GM18507 (cell line): ENCODE measurements at places on chromosomes 1 and 21.

DNA sequence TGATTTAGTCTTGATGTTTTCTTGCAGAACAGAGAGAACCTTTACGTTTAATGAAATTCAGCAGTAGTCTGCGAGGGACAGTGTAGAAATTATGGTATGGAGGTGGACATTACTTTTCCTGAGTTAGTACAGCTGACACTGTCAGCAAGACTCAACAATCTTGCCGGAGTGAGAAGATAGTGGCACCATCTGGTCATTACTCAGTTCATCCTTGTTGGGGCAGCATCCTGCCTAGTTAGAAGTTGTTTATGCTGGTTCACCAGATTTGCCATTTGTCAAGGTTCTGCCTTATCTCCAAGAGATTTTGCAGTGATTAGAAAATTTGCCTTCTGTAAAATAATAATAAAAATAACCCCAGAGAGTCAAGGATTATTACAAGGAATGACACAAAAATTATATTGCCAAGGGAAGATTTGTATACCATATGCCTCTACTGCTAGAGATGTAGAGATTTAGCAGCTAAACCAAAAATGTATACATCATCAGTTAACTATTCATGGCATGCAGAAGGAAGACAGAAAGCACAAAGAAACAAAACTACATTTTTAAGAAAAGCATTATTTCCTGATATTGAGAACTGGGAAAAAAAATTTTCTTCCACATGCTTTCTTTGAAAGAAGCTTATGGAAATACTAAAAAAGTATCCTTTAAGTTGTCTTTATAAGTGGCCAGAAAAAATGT, 1967.4 kb downstream of the NCAM2 start:
- no peak for DNase-seq

DNA sequence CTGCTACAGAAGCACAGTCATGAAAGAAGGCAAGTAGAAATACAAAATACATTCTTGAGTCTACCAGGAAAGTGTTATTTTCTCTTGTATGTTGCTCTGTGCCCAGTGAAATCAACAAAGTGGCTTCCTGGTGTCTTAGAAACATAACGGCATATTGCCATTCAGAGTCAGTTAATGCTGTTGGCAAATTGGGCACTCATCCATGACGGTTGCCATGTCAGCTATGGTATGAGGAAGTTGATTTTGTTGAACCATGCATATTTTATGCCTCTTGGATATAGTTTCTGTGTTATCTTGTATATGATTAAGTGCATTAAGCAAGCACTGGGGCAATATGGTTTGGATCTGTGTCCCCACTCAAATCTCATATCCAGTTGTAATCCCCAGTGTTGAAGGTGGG, 153.1 kb upstream of the CXADR start:
- DNase-seq, result no peak

DNA sequence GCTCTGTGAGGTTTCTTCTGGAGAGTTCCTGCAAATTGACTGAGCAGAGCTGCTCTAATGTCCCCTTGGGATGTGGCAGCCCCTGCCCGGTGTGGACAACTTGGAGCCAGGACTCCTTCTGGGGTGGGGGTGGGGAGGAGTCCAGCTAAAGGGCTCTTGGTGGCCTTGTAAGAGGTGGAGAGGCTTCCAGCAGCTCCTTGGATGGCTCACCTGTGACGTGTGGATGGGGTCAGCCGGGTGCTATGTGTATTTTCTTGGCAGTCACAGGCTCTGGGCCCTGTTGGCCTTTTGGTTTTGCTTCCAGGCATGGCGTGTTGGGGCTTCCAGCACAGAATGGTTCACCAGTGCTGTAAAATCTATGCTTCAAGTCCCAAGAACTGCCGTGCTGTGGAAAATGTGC, 38.2 kb downstream of the TRAPPC10 start:
- DNase-seq, result no peak

GRCh38 chr1:172670316-172670715, 11.4 kb downstream of the FASLG start:
- DNase-seq, result no peak

DNA sequence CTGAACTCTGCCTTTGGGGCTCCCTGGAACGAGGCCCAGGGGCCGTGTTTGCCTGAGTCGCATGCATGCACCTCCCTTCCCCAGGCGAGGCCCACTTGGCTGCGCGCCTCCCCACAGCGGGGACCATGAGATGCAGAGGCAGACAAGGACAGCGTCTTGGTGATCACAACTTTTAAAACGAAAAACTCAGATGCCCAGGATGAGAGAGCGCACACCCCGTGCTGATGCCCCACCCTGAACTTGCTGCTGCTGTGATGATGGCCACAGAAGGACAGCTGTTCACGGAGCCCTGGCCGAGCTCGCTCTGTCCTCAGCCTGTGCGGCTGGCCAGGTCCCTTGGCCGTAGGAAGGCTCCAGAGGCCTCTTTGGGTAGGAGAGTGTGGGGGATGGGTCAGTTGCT, 11.4 kb upstream of the PRMT2 start:
- DNase-seq, result no peak

- DNase-seq, result no peak
These were observed 16.2 kb downstream of the PROX1 start for GRCh38 chr1:214004014-214004413.

DNA sequence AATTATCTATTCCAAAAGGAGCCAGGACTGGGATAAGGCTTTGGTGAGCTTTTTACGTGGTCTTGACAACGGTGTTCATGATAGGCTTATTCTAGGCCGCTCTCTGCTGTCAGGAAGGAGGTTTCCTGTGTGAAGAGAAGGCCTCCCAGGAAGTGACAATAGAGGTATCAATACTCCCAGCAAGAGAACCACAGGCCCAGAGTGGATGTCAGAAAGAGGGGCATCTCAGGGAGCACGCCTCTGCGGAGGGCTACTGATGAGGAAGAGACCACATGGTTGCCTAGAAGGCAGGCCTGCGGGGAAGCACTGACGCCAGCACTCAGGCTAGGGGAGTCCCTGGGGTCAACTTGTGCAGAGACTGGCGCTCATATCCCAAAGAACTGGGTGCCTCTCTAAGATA, 60.4 kb downstream of the ITPKB start:
- no peak for DNase-seq

GRCh38 chr1:203353486-203353885, 2.6 kb upstream of the FMOD start:
- DNase-seq, result no peak

DNA sequence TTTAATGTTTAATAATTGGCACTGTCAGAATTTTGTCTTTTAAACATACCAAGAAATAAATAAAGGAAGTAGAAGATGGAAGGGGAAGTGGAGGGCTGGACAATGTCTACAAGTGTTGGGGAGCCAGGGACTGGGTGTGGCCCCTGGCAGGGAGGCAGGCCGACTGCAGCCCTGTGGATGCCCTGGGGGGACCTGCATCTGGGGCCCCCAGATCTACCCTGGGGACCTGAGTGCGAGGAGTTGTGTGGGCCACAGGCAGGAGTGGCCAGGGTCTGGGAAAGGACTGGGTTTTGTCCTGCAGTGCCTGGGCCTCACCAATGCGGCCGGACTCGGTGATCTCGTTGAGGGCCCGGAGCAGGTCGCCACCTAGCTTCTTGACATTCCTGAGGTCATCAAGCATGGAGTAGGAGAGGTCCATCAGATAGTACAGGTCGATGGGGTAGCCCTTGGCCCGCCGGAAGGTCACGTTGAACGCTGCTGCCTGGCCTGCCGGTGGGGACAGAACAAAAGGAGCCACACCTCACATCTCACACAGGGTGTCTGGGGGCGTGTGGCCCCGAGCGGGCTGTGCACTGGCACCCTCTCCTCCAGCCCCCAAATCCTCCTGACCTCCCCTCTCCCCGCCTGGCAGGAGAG, 17.5 kb downstream of the ITGB2 start:
- DNase-seq, result no peak

DNA sequence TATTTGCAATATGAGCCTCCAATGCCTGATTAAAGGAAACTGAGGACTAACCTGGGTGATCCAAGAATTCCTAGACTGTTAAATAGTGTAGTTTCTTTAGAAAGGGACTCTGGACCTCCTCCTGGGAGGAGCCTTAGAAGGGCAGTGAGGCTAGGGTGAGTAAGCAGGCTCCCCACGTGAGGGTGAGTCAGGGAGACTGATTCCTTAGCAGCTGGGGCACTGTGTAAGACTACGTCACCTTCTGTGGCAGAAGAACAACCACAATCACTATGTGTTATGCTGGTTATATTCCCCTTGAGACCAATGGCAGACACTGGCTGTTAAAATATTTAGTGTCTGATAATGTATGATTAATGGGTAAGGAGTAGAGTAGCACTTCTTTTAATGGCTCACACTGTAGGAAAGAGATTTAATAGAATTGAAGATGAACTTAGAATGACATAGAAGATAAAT, 53.3 kb upstream of the SYT14 start:
- no peak for DNase-seq

DNA sequence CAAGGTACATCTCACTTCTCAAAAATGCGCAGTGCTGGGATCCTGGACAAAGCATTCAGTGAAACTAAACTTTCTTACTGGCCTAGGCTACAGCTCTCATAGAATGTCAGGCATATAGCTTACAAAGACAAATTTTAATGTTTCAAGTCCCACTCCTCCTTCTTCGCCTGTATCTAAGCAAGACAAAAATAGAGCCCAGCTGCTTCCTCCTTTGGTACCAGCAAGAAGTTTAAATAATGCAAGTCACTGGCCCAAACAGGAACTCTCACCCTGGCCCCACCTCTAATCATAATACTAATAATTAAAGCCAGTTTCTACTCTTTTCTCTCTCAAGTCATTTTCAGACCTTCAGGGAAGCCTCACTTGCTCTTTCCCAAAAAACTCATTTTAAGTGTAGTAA, 1267.9 kb downstream of the MRPL39 start:
- no peak for DNase-seq

- DNase-seq, result no peak
These were observed 136.9 kb upstream of the ADAMTS5 start for GRCh38 chr21:27103768-27104167.

GRCh38 chr1:226653311-226653921, 85.7 kb downstream of the ITPKB start:
- no peak for DNase-seq

DNA sequence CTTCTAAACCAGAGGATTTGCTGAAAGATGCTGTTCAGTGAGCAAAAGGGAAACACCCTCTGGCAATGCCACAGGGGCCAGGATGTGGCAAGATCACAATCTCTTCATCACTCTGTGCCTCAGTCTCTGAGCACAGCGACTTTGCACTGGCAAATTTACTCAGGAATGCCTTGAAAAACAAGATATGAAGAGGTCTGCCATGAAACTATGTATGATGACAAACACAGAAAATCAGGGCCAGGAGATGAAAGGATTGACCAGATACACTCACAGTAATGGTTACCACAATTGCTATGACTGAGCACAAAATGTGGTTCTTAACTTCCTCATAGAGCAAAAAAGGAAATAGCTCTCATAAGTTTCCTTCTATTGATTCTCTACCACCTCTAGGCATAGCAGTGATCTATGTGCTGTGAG, 5.8 kb downstream of the TTC13 start:
- DNase-seq, result no peak

DNA sequence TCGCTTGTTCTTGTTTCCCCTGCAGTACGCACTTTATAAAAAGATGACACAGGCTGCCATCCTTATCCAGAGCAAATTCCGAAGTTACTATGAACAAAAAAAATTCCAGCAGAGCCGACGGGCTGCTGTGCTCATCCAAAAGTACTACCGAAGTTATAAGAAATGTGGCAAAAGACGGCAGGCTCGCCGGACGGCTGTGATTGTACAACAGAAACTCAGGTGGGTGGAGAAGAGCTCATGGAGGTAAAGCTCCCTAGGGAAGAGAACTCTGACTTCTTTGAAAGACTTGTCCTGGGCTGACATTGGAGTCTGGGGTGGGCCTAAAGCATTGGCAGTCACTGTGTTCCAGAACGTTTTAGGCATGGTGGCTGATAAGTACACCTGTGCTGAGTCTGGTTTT, 19.9 kb upstream of the VAMP3 start:
- no peak for DNase-seq

DNA sequence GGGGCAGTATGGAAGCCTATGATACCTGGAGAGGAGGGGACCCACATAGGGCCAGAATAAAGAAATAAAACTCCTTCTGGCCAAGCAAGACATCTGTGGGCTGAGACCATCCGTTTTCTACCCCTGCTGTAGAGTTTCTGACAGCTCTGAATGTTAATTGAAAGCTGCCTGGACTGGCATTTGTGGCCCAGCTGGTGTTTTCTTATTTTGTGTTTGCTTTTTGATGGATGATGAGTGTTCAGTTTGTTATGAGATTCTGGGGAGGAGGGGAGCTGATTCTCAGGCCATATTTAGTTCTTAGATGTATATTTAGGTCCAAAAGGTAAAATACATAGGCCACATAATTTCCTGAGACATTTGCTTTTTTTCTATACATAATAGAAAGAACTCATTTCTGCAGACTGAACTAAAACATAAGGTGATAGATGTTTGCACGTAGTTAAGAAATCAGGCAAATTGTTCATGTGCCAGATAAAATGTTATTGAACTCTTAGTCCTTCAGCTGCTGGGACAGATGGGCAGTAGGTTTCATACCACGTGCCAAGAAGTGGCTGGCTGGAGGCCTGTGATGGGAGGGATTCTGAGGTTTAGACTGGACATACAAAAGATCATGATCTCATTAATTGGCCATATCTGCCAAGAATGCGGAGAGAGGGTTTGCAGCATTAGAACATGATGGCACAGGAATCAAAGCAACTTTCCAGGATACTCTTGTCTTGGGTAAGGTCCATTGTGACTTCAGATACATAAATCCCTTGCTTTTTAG, 54.1 kb downstream of the DSCAM start:
- no peak for DNase-seq

DNA sequence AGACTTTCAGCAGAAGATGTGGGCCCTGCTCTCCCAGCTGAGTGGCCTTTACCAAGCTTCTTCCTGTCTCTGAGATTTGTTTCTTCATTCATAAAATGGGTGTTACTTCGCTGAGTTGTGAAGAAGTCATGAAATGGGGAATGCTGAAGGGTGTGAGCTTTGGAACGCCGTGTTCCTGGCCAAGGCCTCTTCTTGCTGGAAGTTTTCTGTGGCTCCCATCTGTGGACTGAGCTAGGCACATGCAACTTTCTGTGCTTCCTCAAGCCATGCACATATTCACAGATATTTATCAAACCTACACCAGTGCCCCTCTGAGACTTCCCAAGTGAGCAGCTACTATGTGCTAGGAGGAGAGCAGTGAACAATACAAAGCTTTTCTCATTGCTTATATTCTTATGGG, 106.3 kb upstream of the JUN start:
- no peak for DNase-seq

DNA sequence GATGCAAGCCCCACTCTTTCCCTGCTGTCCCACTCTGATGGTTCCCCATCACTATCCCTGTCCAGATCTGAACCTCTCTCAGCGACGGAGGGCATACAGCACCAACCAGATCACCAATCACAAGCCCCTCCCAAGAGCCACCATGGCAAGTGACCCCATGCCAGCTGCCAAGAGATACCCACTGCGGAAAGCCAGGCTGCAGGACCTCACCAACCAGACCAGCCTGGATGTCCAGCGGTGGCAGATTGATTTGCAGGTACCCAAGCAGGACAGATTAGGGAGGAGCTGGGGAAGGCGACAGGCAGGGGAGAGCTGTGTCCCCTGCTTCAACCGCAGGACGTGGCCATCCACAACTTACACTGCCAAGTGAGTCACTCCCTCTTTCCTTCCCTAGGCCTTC, 46.9 kb downstream of the VWA5B1 start:
- DNase-seq, result no peak
